ENCODE measurements at places on chromosomes 1 and 21. TPM values are rescaled to one million over a fixed set of nuclear protein-coding genes. Genes with fewer than 3 reads are reported as not detected.

GRCh38 chr1:24193046-24193445 is 6.0 kb upstream of the IFNLR1 start:
- DNase-seq, result no peak

DNA sequence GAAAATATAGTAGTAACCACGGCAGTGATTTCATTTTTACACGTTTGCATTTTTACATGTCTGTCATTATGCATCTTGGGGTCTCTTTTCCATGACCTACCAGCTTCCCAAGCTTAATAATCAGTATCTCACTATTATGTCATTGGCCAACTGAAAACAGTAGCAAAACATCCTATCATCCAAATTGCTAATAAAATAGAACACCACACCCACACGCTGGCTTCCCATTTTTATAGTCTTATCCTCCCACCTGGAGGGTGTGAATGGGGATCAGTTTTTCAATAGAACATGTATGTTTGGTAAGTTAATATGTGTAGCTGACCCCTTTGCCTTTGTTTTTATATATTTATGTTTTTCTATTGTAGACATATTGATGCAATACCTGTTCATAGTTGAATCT is 11.8 kb downstream of the TFF3 start:
- DNase-seq, result no peak

DNA sequence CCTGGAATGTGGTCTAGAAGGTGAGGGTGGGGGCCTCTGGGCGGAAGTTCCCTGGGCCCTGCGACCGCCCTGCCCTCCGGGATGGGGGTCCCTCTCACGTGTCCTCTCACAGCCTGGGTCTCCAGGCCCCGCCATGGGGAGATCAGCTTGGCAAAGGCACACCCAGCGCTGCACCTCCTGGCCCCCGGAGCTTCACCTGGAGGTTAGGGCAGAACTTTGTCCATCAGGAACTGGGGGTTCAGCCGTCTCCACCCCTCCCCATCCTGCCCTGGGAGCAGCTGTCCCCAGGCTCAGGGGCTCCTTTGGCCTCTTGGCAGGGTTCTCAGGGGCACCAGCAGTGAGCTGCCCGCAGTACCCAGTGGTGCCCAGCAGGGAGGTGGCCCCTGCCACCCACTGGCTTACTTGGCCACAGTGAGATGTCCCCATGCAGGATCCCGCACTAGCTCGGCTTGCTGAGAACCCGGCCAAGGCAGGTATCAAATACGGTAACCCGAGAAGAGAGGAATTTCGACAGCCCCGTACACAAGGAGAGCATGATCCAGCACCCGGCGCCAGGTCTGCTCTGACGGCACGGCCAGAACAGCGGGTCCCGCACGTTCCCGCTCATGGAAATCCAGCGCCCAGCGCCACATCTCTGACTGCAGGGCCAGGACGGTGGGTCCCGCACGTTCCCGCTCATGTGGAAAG is 36.7 kb downstream of the RRP1 start:
- no peak for DNase-seq

DNA sequence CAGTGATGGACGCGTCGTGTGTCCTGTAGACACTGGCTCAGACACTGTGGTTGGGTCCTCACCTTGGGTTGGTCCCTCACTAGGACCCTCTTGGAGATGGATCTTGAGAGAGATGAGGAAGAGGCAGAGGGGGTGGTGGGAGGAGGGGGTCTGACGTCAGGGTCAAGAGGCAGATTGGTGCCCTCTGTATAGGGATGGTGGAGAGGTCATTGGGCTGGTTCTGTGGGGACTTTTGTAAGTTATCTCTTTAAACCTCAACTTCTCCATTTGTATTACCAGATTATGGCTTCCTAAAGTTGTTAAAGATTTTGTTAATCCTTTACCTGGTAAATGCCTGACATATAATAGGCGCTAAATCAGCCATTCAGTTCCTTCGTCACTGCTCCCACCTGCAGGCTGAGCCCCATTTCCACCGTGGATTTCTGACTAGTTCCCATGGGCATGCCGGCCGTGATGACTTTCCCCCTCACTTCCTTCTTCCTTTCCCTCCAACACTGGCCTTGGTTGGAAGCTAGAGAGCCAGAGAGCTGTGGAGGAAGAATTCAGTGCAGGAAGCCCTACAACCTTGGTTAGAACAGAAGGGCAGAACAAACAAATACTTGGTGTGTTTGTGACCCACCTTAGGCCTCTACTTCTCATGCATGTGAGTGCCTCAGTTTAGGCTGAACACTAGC is 8.6 kb downstream of the H6PD start:
- DNase-seq, result no peak

DNA sequence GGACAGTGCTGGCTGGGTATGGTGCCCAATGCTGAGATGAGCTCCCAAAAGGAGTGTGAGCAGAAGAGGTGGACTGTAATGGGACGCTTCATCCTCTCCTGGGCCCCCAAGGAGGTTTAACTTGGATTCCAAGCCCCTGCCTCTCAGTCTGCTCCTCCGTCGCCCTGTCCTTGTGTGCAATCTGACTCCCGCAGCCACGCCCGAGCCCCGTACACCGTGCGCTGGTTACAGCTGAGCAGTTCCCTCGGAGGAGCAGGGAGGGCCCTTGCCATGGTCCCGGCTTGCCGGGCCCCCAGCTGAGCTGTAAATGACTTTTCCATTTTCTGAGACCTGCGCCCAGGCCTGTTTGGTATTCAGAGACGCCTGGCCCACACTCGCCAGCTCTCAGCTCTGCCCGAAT is 53.7 kb downstream of the PAX7 start:
- DNase-seq, result no peak

- DNase-seq, result no peak
These were observed 156.5 kb downstream of the HLX start for GRCh38 chr1:221035662-221036153.

TTC13 gene
- total RNA-seq, result 3.9 TPM

SUSD4 gene
- 8.9 TPM for total RNA-seq

NMNAT2 gene
- total RNA-seq, result 40.0 TPM
